Stimulated activated CD4-positive, alpha-beta T cell treated with anti-CD3 and anti-CD28 coated beads, TNF-alpha, amount 100 ng/mL, for 1 hour (primary cell): ENCODE measurements at places on chromosomes 7 and 10.
A peak's percentile ranks its signal among the peaks of the same experiment; 100 is the strongest.

DNA sequence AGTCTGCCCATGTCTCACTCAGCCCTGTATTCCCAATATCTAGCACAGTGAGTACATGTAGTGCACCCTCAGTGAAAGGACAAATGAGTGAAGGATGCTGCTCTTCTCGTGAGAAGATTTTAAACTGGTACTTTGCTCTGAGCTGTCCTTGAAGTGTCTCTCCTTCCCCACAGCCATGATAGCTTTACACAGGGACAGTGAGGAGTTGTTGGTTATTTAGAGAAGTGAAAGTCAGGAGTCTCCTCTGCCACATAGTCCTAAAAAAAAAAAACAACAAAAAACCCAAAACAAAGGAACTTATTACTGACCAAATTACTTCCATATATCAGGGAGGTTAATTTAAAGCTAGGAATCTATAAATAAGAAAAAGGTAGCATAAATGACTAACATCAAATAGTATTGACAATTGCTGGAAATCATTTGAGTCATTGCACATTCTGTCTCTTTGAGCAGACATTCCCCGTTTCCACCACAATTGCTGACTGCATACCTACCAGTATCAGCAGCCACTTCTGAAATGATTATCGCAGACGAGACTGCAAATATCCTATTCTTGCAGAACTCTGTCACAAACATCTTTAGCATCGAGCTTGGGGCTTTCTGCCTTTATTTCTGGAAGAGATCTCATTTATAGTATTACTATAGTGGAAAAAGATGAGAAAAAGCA lies 202.1 kb downstream of the PTEN start:
- no peak for DNase-seq

DNA sequence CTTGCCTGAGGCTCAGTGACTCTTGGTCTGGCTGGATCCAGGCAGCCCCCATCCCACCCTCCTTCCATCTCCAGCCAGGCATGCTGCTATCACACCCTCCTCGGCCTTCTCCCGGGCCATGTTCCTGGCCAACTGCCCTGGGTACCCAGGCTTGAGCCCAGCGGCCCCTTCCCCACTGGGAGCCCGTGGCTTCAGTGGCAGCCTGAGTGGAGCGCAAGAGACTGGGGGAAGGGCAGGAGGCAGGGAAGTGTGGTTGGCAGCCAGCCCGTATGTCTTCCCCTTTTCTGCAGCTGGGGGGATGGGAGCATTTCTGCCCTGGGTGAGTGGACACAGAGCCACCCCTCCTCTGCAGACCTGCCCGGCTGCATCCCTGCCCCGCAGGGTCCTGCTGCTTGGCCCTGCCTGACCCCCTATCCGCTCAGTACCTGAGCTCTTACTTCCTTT lies 148.5 kb downstream of the ARHGAP22 start:
- DNase-seq = no peak

GRCh38 chr7:33841705-33842129 lies 63.6 kb upstream of the BMPER start:
- DNase-seq = no peak

DNA sequence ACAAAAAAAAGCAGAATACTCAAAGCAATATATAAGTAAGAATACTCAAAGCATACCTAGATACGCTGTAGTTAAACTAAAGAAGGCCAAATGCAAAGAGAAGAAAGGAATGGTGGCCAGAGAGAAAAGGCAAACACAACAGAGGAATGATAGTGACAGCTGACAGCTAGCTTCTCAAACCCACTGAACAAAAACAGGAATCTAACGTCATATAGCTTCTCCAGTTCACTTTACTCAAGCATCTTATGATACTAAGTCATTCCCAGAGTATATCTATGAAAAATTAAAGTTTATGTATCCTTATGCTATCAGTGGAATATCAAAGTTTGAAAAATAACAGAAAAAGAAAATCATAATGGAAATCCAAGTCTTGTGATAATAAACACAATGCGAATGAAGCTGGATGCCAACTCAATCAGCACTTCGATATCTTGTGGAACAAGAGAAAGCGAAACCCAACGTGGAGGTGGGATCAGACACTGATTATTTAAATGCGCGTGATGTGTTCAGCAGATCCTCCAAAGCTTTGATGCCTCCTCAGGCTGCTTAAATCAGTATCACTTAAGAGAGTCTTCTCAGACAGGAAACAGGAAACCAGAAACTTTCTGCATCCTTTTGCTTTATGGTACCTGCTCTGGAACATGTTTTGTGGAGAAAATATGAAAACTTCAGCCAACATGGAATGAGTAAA lies 102.8 kb downstream of the PIP4K2A start:
- peak; percentile 39 for DNase-seq

DNA sequence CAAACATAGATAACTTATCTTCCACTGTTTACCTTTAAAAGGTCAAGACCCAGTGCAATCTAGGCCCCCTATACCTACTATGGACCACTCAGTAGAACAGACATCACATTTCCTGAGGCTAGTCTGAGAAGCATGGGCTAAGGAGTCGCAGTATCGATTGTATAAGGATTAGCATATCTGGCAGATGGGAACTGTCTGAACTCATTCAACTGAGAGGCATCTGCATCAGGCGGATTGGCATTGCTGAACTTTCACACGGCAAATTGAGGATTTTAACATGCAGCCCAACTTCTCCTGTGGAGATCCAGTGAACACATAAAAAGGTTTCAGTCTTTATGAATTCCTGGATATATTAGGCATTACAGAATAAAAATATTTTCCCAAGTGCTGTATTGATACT lies 89.1 kb upstream of the LRGUK start:
- DNase-seq = no peak
